A549 treated with AZD2906 at 1 μM for 4 hours (cell line): ENCODE measurements at places on chromosomes 7 and 10. TPM values are rescaled to one million over a fixed set of nuclear protein-coding genes. Genes with fewer than 3 reads are reported as not detected.

CYP3A4 gene
- 0.06 to 0.10 TPM (median 0.10 TPM) in 4 of 5 replicates, not detected in the other for total RNA-seq

GPER1 gene
- total RNA-seq: 1.4 to 2.0 TPM (median 1.8 TPM) in 5 replicates

TMEM184A gene
- total RNA-seq: 6.5 to 10.4 TPM (median 8.1 TPM) in 5 replicates

RBP3 gene
- total RNA-seq: not detected in 5 replicates

CYP26A1 gene
- total RNA-seq: 2.0 to 3.0 TPM (median 2.3 TPM) in 5 replicates

ALOX5 gene
- total RNA-seq: 0.22 to 0.46 TPM (median 0.34 TPM) in 5 replicates

TSPAN33 gene
- total RNA-seq: 4.5 to 6.2 TPM (median 5.9 TPM) in 5 replicates

LIPM gene
- total RNA-seq: not detected in 5 replicates

ZNF438 gene
- total RNA-seq: 1.6 to 1.9 TPM (median 1.7 TPM) in 5 replicates

ACSL5 gene
- 0.25 to 0.60 TPM (median 0.33 TPM) in 5 replicates for total RNA-seq

C10orf71 gene
- total RNA-seq: not detected in 5 replicates

SPDYE5 gene
- not detected in 5 replicates for total RNA-seq

NUTM2E gene
- total RNA-seq: 0.34 to 0.51 TPM (median 0.43 TPM) in 5 replicates

CYP2W1 gene
- total RNA-seq: not detected in 5 replicates

HKDC1 gene
- 8.0 to 11.7 TPM (median 9.0 TPM) in 5 replicates for total RNA-seq

GPR15LG gene
- total RNA-seq: not detected in 5 replicates

HOXA13 gene
- total RNA-seq: 1.7 to 2.4 TPM (median 2.2 TPM) in 5 replicates

CRPPA gene
- 0.51 to 0.65 TPM (median 0.60 TPM) in 5 replicates for total RNA-seq

ICA1 gene
- total RNA-seq: 0.63 to 1.3 TPM (median 1.1 TPM) in 5 replicates

PRRT4 gene
- 0.20 to 0.54 TPM (median 0.25 TPM) in 5 replicates for total RNA-seq

SAMD9L gene
- 0.43 to 1.1 TPM (median 0.58 TPM) in 5 replicates for total RNA-seq

NAT16 gene
- 0.13 to 0.19 TPM (median 0.15 TPM) in 5 replicates for total RNA-seq

BCCIP gene
- total RNA-seq: 89.7 to 116 TPM (median 97.9 TPM) in 5 replicates

SLC29A4 gene
- 10.7 to 16.2 TPM (median 13.2 TPM) in 5 replicates for total RNA-seq

DNAJB9 gene
- total RNA-seq: 8.0 to 12.5 TPM (median 8.9 TPM) in 5 replicates

SKIDA1 gene
- total RNA-seq: 0.76 to 1.1 TPM (median 0.96 TPM) in 5 replicates

CEP55 gene
- total RNA-seq: 55.1 to 72.8 TPM (median 61.4 TPM) in 5 replicates

INPP5A gene
- 12.2 to 13.8 TPM (median 13.0 TPM) in 5 replicates for total RNA-seq

SPDYE9 gene
- not detected in 5 replicates for total RNA-seq

ASNS gene
- total RNA-seq: 50.1 to 63.2 TPM (median 57.8 TPM) in 5 replicates

IGFBP3 gene
- 123 to 196 TPM (median 157 TPM) in 5 replicates for total RNA-seq

ANKRD1 gene
- 29.0 to 52.3 TPM (median 41.3 TPM) in 5 replicates for total RNA-seq

ZNF777 gene
- total RNA-seq: 17.6 to 22.5 TPM (median 21.0 TPM) in 5 replicates

AIMP2 gene
- 86.0 to 91.9 TPM (median 89.1 TPM) in 5 replicates for total RNA-seq
